ENCODE measurements at places on chromosomes 5 and 9. TPM values are rescaled to one million over a fixed set of nuclear protein-coding genes. Genes with fewer than 3 reads are reported as not detected.

CCDC192 gene
- total RNA-seq: not detected

ANKS6 gene
- total RNA-seq: 13.4 TPM

CCL28 gene
- total RNA-seq: 7.4 TPM

SLC34A3 gene
- not detected for total RNA-seq

DMRT3 gene
- total RNA-seq: not detected

SPATA31D3 gene
- total RNA-seq: not detected

DNA sequence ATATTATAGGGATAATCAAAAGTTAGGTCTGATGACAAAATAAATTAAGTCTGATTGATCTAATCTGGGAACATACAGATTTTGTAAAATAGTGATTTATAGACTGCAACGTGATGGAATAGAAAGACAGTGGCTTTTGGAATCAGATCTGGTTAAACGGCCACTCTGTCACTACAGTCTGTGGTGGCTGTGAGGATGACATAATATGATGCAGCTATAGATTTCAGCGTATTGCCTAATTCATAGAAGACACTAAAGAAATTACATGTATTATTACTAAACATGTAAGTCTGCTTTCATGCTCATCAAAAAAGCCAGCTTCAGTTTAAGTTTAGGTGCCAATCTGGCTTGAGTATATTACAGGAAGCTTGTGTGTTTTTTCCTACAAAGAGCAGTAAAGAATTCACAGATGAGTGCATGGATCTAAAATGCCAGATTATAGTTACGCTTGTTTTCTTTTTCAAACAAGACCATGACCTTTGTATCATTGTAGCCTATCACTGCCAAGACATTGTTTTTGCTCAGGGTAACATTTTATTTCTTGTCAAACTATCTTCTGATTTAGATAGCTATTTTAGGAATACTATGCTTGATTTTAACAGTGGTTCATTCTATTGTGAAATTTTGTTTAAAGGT is 25.7 kb downstream of the CPEB4 start:
- H3K4me3 ChIP-seq: no peak overlapping the region
- peaks cover 3% of the 10 kb centered on the region for H3K36me3 ChIP-seq
- H3K4me1 ChIP-seq: peaks cover 2% of the 10 kb centered on the region
- no peak for DNase-seq
- H3K27ac ChIP-seq: no peak overlapping the region

DNA sequence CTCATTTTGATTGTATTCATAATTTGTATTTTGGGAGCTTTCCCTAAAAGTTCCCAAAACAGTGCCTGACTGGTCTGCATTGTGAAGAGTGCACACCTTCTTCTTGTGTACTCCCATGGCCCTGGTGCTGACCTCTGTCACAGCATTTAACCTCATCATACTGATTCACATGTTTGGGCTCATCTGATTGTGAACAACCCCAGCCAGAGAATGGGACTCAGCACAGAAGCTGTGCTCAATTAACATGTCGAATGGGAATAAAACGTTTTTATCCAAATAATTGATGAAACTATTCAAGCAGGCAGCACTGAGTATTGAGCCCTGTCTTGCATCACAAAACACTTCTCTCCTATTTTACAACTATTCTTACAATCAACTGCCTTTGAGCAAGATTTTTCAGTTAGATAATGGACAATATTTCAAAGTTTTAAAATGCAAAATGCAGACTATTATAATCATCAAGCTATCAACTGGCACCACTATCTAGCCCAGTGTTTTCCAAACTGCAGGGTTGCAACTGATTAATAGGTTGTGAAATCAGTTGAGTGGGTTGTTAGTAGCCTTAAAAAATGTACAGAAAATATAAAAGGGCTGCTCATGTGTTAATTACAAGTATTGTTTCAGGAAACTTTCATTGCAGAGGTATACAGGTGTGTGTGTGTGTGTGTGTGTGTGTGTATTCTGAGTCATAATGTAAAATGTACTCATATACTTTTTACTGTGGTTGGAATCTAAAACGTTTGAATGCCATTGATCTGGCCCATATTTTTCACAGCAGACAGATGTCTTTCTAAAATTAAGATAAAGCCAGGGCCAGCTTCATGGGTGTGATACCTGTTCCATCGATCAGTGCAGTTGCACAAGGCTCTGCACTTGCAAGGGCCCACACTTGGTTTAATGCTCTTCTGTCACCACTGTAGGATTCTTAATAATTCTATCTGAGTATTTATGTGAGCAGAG is 190.5 kb downstream of the PIK3R1 start:
- H3K36me3 ChIP-seq: no peaks in the 10 kb centered on the region
- H3K4me1 ChIP-seq: peaks cover 26% of the 10 kb centered on the region
- no peaks in the 10 kb centered on the region for H3K27me3 ChIP-seq
- DNase-seq: peak; percentile 69
- peak overlapping the region; percentile 79 for H3K27ac ChIP-seq

DNA sequence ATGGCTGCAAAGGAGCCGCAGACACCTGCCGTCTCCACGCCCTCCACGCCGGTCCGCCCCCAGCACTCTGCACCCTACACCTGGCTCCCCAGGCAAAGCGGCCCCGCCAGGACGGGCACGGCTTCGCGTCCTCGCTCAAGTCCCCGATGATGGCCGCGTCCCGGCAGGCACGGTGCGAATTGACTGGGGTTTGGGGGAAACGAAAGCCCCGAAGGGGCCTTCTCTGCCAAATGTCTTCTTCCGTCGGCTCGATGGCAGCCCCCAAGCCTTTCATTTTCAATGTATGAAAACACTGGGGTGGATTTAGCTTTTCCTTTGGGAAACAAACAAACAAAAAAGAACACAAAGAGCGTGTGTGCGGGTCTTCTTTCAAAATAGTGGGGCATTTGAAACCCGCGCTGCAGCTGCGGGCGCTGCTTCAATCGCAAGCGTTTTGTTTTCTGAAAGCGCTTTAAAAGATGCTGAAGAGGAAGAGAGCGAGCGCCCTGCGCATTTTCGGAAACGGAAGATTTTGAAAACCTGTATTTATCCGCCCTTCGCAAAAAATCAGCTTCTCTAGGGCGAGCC is 160.0 kb downstream of the RMI1 start:
- peak; percentile 72 for DNase-seq
- H3K4me1 ChIP-seq: peaks cover 7% of the 10 kb centered on the region
- peaks cover 50% of the 10 kb centered on the region for H3K27me3 ChIP-seq
- H3K36me3 ChIP-seq: no peaks in the 10 kb centered on the region
- no peak overlapping the region for H3K27ac ChIP-seq
- H3K4me3 ChIP-seq: peak overlapping the region; percentile 86

DNA sequence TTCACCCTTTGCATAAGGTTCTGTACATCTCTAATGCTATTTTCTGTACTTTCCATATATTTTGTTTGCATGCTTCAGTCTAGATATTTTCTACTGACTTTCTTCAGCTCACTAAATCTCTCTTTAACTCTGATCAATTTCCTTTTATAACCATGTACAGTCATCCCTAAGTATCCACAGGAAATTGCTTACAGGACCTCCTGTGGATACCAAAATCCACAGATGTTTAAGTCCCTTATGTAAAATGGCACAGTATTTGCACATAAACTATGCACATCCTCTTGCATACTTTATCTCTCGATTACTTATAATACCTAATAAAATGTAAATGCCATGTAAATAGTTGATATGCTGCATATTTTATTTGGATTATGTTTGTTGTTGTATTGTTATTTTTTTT is 442.1 kb downstream of the TLE4 start:
- no peaks in the 10 kb centered on the region for H3K4me1 ChIP-seq
- H3K27ac ChIP-seq: no peak overlapping the region
- no peaks in the 10 kb centered on the region for H3K27me3 ChIP-seq
- H3K4me3 ChIP-seq: no peak overlapping the region
- no peaks in the 10 kb centered on the region for H3K36me3 ChIP-seq
- DNase-seq: no peak

GRCh38 chr5:161002571-161003074 is 150.6 kb upstream of the ATP10B start:
- H3K4me3 ChIP-seq: no peak overlapping the region
- H3K27ac ChIP-seq: no peak overlapping the region
- no peak for DNase-seq
- no peaks in the 10 kb centered on the region for H3K27me3 ChIP-seq
- H3K36me3 ChIP-seq: no peaks in the 10 kb centered on the region

GRCh38 chr5:148636353-148636752 is 18.0 kb downstream of the HTR4 start:
- peaks cover 20% of the 10 kb centered on the region for H3K27me3 ChIP-seq
- H3K4me1 ChIP-seq: no peaks in the 10 kb centered on the region
- H3K27ac ChIP-seq: no peak overlapping the region
- DNase-seq: no peak
- no peak overlapping the region for H3K4me3 ChIP-seq

DNA sequence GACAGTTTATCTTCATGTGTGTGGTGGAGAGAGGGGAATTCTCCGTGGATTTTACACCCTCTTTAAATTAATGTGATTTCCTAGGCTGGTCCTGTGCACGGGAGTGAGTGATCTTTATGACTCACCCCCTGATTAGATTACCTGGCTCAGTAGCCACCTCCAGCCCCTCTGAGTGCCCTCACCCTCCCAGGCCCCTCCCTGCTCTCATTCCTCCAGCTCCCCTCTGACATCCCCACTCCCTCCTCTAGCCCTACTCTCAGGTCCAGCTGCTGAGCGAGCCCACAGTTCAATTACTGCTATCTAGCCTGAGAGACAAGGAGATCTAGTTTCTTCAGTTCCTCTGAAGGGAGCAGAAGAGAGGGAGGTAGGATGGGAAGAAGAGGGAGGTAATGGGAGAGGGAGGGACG is 61.8 kb upstream of the ARAP3 start:
- no peak for DNase-seq
- H3K4me1 ChIP-seq: no peaks in the 10 kb centered on the region
- H3K27me3 ChIP-seq: peaks cover 16% of the 10 kb centered on the region
- no peak overlapping the region for H3K4me3 ChIP-seq
- no peaks in the 10 kb centered on the region for H3K36me3 ChIP-seq

GRCh38 chr5:125700380-125700861 is 722.8 kb upstream of the GRAMD2B start:
- DNase-seq: no peak
- no peak overlapping the region for H3K4me3 ChIP-seq
- no peaks in the 10 kb centered on the region for H3K27me3 ChIP-seq
- no peak overlapping the region for H3K27ac ChIP-seq
